HCEC 1CT (cell line): ENCODE measurements at places on chromosomes 4 and X.

DNA sequence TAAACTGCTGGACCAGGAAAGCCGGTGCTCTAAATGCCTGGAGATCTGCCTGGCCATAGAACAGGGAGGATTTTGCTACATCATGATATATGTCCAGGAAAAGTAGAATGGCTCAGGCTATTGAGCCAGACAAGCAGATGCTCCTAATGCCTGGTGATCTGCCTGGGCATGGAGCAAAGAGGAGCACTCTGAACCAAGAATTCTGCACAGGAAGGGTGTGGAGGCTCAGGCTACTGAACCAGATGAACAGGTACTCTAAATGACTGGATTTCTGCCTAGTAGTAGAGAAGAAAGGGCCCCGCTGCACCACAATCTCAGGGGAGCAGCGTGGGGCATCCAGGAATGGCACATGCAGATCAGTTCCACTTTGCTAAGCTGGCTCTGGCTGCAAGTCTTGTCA lies 607.9 kb downstream of the ANKRD50 start:
- no peak for DNase-seq

- DNase-seq = no peak
These were observed 15.6 kb upstream of the RASL11B start for GRCh38 chr4:52846502-52846901.

DNA sequence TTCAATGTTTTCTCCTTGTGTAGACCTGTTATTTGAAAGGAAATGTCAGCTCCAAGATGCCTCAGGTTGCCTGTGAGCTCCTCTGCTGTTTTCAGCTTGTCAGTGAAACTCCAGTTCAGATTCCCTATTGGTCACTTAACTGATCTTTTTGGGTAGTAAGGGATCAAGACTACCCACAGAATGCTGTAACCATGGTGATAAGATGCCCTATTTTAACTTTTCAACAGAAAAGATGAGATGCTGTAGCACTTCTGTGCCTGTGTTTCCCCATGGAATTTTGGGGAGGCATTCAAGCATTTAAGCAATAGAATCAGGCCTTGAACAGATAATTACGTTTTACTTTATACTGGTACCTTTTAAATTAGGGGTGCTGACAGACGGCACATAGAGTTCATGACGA lies 106.6 kb upstream of the H2AZ1 start:
- DNase-seq = no peak

DNA sequence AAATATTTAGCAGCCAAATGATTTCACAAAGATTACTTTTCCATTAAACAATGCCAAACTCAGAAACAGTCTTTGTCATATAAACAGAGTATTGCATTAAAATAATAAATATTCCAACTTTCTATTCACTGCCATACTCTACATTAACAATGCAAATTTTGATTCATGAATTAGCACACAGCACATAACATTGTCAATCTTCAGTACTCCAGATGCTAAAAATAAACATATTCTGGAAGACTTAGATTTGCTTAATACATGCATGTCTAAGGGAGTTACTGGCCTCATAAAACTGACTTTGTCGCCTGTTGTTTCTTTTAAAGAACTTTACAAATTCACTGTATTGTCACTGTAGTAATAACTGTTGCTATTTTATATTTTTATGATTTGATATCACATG lies 131.6 kb downstream of the TMEM144 start:
- no peak for DNase-seq

DNA sequence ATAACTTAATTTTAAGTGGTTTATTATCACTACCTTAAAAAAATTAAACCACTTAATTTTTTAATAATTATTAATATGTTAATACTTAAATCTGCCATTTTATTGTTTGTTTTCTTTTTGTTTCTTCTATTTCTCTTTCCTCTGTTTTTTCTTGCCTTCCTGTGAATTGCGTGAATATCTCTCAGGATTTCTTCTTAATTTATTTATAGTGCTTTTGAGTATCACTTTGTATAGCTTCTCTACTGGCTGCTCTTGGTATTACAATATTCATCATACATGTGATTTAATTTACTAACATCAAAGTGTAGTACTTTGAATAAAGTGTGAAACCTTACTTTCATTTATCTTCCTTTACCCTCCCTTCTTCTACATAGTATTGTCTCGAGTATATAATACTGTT lies 349.5 kb upstream of the CPXCR1 start:
- DNase-seq = no peak

DNA sequence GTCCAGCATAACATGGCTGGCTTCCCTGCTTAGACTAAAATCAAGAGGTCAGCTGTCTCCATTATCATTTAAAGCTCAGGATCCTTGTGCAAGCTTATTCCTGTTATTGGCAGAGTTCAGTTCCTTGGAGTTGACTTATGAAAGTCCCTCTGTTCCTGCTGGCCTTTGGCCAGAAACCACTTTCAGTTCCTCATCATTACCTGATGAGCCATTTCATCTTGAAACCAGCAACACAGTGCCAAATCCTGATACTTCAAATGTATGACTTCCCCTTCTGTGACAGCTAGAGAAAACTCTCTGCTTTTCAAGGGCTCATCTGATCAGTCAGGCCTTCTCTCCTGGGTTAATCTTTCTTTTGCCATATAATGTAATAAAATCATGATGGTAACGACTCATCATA lies 110.6 kb upstream of the FSTL5 start:
- DNase-seq = no peak

GRCh38 chr4:16203083-16203482 lies 23.2 kb downstream of the TAPT1 start:
- DNase-seq = no peak

- no peak for DNase-seq
These were observed 129.3 kb downstream of the CPEB2 start for GRCh38 chr4:15131551-15131950.
